ENCODE measurements at places on chromosomes 4 and X.

DNA sequence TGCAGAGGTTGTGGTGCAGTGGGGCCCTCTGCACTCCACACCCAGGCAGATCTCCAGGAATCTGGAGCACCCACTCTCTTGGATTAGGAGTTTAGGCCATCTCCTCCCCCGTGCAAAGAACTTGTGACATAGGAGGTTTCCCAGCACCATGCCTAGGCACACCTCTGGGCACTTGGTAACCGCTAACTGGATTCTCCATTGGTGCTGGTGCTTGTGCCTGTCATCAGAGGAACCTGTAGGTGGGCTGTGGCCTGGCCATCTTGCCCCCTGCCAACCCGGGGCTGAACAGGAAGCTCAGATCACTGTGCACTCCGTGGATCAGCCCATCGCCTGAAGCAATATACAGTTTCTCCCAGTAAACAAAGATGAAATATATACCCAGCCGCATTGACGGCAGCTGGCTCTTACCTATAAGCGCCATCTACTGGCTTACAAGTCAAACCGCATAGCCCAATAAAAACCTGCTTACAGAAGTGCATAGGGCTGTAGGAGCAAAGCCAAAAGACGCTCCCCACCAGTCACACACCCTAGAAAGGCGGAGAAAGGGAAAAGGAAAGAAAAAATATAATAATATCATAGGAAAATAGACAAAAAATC is 19.1 kb upstream of the TEX13B start:
- DNase-seq = no peak

GRCh38 chr4:52250154-52250553 is 199.1 kb downstream of the SPATA18 start:
- DNase-seq = no peak

GRCh38 chrX:11386001-11386523 is 92.8 kb downstream of the AMELX start:
- DNase-seq = no peak

GRCh38 chr4:87241336-87241735 is 20.9 kb upstream of the KLHL8 start:
- DNase-seq = no peak

DNA sequence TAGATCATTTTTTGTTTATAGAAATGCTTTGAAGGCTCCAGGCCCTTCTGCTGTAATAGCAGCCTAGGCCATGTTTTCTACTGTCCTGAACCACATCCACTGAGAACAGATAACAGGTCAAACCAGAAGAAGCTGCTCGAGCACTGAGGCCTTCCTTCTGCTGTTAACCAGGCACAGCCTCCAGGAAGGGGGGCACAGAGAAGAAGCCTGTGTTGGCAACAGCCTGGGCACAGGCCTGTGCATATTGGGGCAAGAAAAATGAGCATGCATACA is 37.4 kb upstream of the PDK3 start:
- DNase-seq = no peak

DNA sequence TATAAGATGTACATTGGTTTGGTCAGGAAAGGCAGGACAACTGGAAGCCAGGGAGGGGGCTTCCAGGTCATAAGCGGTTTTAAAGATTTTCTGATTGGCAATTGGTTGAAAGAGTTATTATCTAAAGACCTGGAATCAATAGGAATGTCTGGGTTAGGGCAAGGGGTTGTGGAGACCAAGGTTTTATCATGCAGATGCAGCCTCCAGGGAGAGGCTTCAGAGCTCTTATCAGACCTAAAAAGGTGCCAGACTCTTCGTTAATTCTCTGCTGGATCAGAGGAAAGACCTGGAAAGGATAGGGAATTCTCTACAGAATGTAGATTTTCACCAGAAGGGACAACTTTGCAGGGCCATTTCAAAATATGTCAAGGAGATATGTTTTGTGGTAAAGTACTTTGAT is 62.8 kb downstream of the BEX3 start:
- DNase-seq = no peak

- no peak for DNase-seq
Measured at GRCh38 chr4:154961263-154961662, 180.2 kb downstream of the RBM46 start.

Measured in pons (tissue), 1 donor.